KG1 (cell line): ENCODE measurements at places on chromosomes 16 and 17.

DNA sequence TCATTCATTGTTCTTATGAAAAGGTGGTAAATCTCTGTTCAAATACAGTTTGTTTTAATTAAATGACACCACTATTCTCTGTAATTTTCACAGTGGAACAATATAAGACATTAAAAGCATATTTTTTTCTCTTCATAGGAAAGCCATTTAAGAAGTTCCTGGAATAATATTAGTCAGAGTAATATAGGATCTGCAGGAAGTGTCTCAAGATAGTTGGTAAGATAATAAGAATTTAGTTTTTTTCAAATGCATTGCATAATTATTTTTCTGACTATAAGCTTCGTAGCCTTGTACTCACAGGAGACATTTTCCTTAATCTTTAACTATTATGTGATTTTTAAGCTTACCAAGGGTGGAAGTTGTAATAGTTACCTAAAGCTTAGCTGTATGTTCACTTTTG lies 16.9 kb downstream of the STXBP4 start:
- no peak for DNase-seq

GRCh38 chr17:76924345-76925342 lies 56.4 kb downstream of the MGAT5B start:
- DNase-seq, result no peak

- DNase-seq, result no peak
Observed at GRCh38 chr16:56258508-56259424, 67.5 kb downstream of the GNAO1 start.

GRCh38 chr16:57680842-57681375 lies 12.8 kb downstream of the ADGRG3 start:
- no peak for DNase-seq

GRCh38 chr17:57009737-57010445 lies 32.0 kb downstream of the SCPEP1 start:
- DNase-seq, result no peak

DNA sequence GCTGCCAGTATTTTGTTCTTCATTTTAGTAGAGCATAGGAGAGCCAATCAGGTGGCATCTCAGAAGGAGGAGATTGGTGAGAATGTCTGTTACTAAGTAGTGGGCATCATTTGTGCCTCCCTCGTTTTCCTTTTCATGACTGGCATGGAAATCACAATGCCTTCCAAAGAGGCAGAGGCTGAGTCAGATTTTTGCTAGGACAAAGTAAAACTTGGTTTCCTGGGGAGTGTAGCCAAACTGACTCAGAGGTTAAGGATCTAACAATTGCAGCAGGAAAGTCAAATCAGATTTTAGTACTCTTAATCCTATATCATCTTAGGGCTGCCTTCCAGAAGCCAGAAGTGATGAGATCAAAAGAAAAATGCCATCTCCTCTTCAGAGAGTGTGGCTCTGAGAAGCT lies 138.7 kb downstream of the ANKFN1 start:
- no peak for DNase-seq
